ENCODE measurements at places on chromosomes 6 and 20.

DNA sequence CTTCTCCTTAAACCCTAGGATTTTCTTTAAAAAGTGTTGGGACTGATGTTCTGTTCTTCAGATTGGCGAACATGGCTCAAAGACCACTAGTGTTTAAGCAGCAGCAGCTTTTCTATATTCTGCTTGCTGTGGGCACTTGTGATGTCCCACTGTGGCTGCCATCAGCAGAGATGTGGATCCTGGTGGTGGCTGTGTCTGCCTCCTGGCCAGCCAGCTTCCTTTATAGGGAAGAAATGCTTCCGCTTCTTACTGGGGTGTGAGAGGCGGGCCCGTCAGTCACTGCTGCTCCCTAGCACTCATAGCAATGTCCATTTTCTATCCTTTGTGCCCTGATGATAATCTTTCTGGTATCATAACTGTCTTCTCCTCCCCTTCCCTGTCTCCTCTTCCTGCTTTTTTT, 66.7 kb upstream of the ESR1 start:
- DNase-seq, result no peak

- DNase-seq, result no peak
Measured at GRCh38 chr6:39295611-39296011, 18.6 kb downstream of the KCNK17 start.

DNA sequence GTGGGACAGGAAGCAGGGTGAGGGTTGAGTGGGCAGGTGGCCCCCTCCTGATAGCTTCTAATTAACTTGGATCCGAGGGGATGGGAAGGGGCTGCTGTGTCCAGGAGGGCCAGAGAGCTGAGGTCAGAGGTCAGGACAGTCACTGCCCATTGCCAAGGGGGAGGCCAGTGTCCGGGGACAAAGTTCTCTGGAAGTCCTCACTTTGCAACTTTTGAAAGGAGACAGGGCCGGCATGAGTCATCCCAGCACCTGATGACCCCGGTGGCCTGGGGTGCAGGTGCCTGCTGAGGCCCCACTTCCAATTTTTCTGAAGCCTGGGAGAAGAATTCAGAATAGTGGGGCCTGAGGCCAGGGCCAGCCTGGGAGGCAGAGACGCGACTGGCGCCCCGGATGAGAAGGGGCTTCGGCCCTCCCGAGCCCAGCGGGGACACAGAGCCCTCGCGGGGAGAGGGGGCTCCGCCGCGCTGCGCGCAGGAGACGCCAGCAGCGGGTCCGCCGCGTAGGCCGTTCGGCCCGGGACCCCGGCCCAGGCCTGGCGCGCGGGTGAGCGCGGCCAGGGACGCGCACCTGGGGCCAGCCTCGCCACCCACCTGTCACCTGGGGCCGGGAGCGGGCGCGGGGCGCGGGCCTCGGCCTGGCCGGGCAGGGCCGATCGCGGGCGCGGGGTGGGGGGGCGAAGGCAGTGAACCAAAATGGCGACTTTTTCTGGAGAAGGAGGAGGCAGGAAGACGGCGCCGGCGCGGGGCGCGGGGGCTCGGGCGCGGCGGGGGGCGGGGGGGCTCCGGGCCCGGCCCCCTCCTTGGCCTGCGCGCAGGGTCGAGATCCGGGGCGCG, 586 bp downstream of the ZNF512B start:
- no peak for DNase-seq

DNA sequence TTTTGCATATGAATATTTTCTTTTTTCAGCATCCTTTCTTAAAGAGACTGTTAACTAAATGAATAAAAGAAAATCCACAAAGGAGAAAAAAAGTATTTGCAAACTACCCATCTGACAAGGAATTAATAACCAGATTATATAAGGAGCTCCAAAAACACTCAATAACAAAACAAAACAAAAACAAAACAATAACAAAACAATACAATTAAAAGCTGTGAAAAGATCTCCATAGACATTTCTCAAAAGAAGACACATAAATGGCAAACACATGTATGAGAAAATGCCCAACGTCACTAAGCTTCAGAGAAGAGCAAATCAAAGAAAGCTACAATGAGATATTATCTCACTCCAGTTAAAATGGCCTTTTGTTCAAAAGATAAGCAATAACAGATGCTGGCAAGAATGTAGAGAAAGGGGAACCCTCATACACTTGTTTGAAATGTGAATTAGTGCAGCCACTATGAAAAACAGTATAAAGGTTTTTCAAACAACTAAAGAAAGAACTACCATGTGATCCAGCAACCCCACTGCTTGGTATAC, 1310.0 kb upstream of the EYS start:
- DNase-seq, result no peak

- DNase-seq, result no peak
Measured at GRCh38 chr6:37812841-37813240, 6.7 kb upstream of the ZFAND3 start.

- no peak for DNase-seq
Measured at GRCh38 chr20:60877071-60877857, 374.8 kb upstream of the CDH4 start.

GRCh38 chr6:18498408-18498807, 111.3 kb downstream of the RNF144B start:
- DNase-seq, result no peak

- DNase-seq, result peak; percentile 43
Measured at GRCh38 chr6:143536866-143537691, 25.6 kb upstream of the FUCA2 start.

GRCh38 chr20:31643522-31643921, 5.8 kb downstream of the COX4I2 start:
- DNase-seq, result no peak

- no peak for DNase-seq
Measured at GRCh38 chr20:36272547-36273220, 33.5 kb upstream of the DLGAP4 start.

GRCh38 chr6:105733556-105734162, 330.8 kb upstream of the PREP start:
- no peak for DNase-seq

GRCh38 chr20:45828589-45828988, 1.5 kb upstream of the TNNC2 start:
- DNase-seq, result no peak

- DNase-seq, result peak; percentile 68
Measured at GRCh38 chr6:42783177-42783875, 1.5 kb downstream of the BICRAL start.

DNA sequence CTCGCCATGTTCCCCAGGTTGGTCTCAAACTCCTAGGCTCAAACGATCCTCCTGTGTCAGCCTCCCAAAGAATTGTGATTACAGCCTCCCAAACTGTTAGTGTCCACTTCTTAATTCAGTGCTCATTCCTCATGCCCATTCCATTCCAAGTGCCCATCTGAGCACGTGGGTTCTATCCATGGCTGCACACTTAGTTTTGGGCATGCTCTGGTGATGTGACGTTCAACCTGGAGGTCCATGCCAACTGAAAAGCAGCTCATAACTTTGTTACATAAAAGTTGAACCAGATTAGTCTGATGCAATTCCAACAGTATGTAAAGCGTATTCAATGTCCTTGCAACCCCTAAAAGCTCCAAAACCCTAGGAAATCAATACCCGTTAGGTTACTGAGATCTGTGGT, 11.5 kb downstream of the SNX9 start:
- DNase-seq, result no peak

DNA sequence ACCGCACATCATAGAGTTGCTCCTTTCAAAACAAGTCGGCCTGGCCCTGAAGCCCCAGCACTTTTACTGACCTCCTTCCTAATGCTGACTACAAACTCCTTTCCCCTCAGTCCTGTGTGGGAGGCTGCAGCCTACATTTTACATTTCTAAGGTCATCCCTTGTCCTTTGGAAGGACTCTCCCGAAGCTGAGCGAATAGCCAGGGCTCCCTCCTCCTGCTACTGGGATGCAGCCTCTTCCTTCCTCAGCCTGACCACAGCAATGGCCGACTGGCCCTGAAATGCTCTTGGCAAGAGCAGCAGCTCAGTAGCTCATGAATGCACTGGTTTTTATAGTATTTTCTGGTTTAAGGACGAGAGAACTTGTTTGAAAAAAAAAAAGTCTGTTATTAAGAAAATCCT, 679 bp downstream of the ADGRF5 start:
- DNase-seq, result no peak

DNA sequence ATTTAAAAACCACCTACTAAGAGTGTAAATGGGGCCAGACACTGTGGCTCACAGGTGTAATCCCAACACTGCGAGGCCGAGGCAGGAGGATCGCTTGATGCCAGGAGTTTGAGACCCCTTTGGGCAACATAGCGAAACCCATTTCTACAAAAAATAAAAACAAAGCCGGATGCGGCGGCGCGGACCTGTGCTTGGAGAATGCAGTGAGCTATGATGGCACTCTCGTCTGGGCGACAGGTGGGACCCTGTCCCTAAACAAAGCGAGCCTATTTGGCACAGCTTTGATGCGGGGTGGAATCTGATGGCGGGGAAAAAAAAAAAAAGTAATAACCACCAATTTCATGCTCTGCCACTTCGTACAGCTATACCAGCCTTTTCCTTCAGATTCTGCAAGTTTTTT, 1.1 kb downstream of the TCP1 start:
- DNase-seq, result peak; percentile 2

DNA sequence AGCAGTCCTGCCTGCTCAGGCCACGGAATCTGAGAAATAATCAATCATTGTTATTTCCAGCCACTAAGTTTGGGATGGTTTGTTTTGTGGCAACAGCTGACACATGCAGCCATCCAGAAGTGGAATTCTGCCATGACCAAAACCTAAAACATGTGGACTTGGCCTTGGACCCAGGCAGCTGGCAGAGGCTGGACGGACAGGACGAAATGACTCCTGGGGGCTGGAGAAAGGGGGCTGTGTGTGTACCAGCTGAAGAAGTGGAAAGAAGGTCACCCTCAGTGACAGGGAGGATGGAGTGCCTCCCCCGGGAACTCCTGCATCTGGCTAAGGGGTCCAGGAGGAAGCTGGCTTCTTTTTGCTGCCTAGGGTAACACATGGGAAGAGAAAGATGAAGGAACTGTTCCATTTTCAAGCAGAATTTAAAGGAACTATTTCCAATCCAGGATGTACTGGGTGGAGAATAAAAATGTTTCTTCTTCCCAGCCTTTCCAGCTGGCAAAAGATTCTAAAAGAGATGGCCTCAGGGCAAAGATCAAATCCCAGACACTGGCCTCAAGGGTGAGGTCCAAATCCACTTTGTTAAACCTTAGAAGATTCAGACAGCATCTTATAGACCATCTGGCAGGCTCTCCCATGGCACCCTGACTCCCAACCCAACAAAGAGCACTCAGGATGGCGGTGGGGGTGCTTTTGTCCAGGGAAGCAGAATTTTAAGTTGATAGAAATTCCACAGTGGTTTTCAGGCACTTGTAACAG, 14.3 kb downstream of the SERPINB6 start:
- DNase-seq, result no peak

- DNase-seq, result no peak
Measured at GRCh38 chr6:166951670-166952060, 4.7 kb downstream of the RNASET2 start.

GRCh38 chr6:134132494-134133141, 80.2 kb upstream of the SLC2A12 start:
- no peak for DNase-seq

- DNase-seq, result no peak
Measured at GRCh38 chr6:70124882-70125545, 177.9 kb downstream of the COL9A1 start.

GRCh38 chr20:60263725-60264709, 305.8 kb downstream of the CDH26 start:
- no peak for DNase-seq

- no peak for DNase-seq
Measured at GRCh38 chr20:33373735-33374605, 27.3 kb downstream of the CDK5RAP1 start.

DNA sequence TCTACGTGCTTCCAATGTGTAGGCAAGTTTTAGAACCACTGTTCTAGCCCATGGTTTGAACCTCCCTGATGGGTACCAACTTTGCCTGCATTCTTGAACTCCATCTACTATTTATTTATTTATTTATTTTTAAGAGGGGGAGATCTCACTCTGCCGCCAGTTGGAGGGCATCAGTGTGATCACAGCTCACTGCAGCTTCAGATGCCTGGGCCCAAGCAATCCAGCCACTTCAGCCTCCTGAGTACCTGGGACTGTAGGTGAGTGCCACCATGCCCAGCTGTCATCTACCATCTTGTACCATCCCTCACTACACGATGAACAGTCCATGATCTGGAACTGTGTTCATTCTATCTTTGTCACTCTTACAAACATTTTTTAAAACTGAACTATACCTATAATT, 28.2 kb downstream of the HLA-F start:
- DNase-seq, result no peak

DNA sequence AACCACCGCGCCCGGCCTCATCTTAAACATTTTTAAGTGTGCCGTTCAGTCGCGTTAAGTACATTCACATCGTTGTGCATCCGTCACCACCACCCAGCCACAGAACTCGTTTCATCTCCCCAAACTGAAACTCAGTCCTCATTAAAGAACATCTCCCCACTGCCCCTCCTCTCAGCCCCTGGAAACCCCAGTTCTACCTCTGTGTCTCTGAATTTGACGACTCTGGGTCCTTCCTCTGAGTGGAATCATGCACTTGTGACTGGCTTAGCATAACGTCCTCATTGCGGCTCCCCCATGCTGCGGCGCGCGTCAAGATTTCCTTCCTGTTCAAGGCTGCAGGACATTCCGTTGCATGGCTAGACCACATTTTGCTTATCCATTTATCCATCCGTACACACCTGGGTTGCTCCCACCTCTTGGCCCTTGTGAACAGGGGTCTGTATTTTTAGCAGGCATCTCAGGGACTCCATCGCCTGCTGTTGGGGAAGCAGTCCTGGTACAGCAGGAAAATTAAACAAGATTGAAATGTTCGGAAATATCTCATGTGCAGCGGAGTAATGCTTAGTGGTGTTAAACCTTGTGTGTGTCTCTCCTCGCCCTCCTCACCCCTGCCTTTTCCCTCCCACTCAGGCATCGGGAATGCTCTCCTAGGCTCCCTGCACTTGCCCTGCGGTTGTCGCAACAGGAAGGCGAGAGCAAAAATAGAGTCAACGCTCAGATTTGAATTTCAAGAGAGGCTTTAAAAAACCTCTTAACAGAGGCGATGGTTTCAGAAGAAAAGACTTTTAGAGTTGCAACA, 127.9 kb downstream of the PXDC1 start:
- DNase-seq, result no peak

GRCh38 chr6:149184523-149184922, 133.0 kb upstream of the TAB2 start:
- no peak for DNase-seq

GRCh38 chr6:131293472-131293911, 158.2 kb downstream of the AKAP7 start:
- DNase-seq, result no peak

- DNase-seq, result no peak
Measured at GRCh38 chr20:49620364-49621240, 52.7 kb upstream of the PTGIS start.
